Tibial nerve (tissue), 4 donors: ENCODE measurements at places on chromosomes 11 and 22.

- DNase-seq = no peak
Measured at GRCh38 chr11:2915473-2915872, 13.7 kb downstream of the PHLDA2 start.

- DNase-seq = no peak
Measured at GRCh38 chr11:44928144-44928543, 22.5 kb downstream of the TP53I11 start.

DNA sequence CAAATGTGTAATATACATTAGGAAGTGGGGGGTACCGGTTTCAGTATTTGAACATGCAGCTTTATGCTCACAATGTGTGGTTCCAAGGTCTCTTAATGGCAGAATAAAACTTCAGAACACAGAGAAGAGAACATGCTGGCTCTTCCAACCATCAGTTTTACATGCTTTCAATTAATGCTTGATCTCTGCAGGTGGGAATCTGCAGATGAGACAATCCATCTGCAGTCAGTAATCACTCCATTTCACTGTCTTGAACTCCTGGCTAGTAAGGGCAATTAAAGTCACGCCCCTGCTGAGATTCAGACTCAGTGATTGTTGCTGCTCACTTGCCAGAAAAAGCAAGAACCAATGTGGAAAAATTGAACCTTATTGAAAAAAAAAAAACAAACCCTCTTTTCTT is 945.7 kb downstream of the DLG2 start:
- DNase-seq = no peak

DNA sequence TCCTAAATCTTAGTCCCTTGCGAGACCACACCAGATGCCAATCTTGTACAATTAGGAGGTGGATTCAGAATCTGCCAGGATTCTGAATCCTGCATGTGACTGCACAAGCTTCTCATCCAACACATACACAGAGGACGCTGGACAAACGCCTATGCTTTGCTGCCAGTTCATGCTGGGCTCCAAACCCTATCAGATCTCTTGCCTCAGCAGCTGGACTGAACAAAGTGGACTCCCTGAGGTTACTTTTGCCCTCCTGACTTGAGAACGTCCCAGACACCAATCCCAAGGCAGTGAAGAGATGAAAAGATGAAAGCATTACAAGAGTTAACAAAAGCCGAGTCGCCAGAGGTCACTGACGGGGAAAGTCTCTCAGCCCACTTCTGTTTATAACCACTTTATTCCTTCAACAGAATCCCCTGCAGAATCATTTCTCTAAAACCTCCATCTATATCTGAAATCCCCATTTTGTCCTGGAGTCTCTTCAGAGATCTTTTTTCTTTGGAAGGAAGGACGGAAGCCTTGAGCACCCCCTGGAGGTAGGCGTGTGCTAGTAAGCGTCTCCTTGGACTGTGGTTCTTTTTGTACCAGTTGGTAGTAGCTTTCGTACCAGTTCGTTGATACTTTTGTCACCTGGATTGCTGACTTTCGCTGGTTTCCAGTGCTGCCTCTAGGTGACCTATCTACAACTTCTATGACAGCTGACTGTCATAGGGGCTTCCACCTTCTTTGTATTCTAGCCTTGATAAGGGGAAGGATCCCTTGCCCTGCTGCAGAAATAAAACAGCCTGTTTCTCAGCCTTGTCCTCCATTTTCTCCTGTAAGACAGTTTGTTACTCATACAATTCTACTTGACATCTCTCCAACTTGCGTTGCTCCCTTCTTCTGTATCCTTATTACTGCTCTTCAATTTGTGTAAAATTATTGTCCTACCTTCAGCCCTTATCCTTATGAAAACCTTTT is 26.1 kb upstream of the EED start:
- peak; percentile 30 for DNase-seq

DNA sequence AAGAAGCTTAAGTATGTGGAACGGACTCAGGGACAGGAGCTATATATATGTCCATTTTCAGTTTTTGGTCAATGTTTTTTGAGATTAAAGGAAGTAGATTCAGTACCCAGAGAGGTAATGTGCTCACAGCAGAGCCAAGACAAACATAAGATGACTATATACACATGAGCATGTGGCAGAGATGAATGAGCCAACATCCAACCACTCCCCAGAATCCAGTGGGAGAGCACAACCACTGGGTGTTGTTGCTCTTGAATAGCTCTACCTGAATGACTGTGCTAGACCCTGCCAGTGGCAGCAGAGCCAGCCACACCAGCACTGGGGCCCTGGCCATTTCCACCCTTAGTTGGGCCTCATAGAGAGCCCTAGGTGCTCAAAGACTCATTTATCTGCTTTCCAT is 10.7 kb upstream of the SYTL2 start:
- no peak for DNase-seq

DNA sequence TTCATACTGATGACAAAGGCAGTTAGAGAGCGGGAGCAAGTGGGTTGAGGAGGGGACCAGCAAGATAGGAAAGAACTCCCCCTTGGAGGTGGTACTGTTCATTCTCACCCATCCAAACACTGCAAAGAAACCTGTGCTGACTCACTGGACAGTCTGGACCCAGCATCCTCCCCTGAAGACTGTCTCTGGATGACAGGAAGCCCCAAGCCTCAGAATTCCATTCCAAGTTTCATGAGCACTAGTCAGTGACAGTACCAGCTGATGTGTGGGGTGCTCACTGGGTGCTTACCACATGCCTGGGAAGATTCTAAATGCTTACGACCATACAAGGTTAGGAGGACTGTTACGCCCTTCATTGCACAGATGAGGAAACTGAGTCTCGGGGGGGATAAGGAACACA is 160.9 kb downstream of the IGLL1 start:
- no peak for DNase-seq

- no peak for DNase-seq
Measured at GRCh38 chr11:68164437-68164836, 43.2 kb upstream of the CHKA start.

GRCh38 chr22:49404020-49404419 is 423.7 kb downstream of the BRD1 start:
- DNase-seq = no peak

DNA sequence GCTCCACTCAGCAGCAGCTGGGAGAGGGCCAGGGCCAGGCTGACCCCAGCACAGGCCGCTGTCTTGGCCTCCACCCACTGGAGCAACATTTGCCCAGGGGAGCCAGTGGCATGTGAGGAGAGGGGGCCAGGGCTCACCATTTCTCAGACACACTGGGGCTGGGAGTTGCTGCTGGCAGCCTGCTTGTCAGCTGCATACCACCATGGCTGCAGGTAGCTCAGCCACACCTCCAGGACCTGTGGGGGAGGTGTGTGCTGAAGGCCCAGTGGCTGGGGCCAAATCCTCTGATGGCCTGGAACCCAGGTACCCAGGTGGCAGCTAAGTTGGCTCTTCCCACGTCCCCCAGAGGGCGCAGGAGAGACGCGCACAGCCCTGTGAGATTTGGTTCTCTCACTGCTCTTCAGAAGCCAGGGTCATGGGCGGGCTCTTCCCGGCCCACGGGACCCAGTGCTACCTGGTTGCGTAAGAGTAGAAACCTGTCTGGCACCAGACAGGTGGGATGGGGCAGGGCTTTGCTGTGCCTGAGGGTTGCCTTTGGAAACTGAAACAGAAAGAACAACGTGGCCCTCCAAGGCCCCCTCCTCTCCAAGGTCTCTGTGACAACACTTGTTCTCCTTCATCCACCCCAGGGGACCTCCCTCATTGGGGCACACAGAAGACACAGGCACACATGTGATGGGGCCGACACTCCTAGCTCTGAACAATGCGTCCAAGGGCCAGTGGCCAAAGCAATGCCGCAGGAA is 98.8 kb downstream of the MED15 start:
- no peak for DNase-seq

GRCh38 chr22:37428649-37429586 is 1.6 kb upstream of the ELFN2 start:
- no peak for DNase-seq
